Stimulated activated CD8-positive, alpha-beta memory T cell treated with anti-CD3 and anti-CD28 coated beads, Interleukin-4, amount 100 ng/mL, for 4 hours (primary cell): ENCODE measurements at places on chromosomes 4 and X.

GRCh38 chr4:134144337-134144736, 57.3 kb downstream of the PABPC4L start:
- DNase-seq: no peak

- no peak for DNase-seq
Observed at GRCh38 chr4:112514647-112515197, 1.3 kb downstream of the NEUROG2 start.

DNA sequence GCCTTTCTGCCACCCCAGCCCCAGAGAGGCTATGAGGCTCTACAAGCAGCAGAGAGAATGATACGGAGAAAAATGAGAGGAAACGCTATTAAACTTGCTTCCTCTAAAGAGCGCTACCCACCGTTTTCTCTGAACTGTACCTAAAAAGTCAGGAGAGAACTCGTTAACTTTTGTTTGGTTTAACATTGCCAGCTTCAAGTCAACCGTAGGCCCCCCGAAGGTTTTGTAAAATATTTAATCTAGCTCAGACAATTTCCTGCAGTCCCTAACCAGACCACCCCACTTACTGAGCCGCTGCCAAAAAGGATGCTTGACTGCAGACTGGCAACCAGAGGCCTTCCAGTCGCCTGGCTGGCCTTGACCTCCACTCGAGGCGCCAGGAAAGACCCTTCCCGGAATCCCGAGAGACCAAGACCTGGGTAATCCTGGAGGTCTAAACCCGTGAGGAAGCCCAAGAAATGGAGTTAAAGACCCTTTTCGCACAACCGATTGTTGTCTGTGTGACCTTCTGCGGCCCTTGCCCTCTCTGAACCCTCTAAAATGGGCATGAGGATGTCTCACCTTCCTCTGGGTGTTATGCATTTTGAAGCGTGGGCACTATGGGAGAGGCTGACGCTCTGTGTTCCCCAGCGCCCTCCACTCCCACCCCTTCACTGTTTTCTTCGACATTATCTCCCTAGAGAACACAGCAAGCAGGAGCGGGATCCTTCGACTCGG, 86.3 kb downstream of the BCOR start:
- no peak for DNase-seq

- peak; percentile 52 for DNase-seq
Observed at GRCh38 chr4:140149846-140150635, 3.9 kb downstream of the MAML3 start.

DNA sequence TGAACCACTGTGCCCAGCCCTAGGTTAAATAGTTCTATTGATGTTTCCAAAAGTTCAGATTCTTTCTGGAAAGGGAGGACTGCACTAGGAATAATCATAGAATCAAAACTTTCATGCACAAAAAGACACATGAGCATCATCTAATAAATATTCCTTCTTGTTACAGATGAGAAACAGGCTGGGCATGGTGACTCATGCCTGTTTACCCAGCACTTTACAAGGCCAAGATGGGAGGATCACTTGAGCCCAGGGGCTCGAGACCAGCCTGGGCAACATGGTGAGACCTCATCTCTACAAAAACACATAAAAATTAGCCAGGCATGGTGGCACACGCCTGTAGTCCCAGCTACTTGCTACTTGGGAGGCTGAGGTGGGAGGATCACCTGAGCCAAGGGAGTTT, 27.7 kb downstream of the LARP7 start:
- no peak for DNase-seq

DNA sequence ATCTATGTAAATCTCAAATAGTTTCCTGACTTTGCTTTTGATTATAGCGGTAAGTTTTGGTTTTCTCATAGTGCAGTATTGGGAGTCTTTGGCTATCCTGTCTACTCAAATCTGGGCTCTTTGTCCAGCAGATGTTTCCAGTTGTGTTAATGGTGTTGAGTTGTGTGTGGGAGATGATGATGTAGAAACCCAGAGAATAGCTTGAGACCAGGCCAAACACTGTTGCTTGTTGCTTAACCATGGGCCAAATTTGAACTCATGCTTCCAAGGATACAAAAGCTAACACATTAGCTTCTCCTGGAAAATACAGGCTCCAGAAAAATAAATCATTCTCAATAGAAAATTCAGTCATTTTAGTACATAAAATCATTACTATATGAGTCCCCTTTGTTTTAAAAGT, 82.6 kb upstream of the GYPA start:
- no peak for DNase-seq

GRCh38 chr4:105461621-105462382, 12.1 kb downstream of the PPA2 start:
- no peak for DNase-seq

DNA sequence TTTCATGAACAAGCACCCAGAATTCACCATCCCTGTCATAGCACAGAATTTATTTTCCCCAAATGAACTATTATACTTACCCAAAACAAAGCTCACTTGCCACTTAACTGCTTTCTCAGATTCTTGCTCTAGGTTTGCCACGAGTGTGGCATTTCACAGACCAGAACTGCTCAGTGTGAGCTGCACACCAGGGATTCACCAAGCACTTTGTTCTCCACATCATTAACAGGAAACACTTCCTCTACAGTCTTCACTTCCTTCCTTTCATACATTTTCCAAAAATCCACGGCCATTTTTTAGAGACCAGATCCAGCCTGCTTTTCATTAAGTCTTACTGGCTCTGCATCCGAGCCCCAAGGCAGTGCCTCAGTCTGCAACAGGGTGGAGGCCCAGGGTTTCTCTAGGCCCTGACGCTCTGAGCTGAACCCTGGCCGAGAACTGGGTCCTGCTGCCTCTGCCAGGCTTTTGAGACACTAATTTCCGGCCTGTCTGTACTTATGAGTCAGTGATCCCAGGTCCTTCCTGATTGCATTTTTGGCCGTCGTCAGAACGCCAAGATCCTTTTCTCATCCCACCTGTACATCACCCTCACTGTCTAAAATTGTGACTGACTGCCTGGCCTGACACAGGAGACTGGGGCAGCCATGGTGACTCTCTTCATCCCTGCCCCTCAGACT, 67.6 kb upstream of the MTNR1A start:
- no peak for DNase-seq

GRCh38 chrX:11461201-11462001, 168.2 kb downstream of the AMELX start:
- no peak for DNase-seq

DNA sequence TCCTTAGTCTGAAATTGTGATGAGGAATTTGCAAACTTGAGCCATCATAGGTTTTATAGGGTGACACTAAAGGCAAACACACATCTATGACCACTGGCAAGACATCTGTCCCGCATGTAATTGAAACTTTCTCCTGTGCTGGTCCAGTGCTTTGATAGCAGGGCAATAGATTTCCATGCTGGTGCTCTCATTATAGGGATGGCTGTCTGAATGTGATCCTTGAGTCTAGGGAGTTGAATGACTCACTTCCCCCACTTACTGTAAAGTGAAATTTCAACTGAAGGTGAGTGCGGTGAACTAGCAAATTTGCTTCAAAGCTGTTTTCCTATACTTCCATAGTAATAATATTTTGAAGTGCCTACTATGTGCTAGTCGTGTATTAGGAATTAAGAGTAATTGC, 1630.0 kb downstream of the STIM2 start:
- no peak for DNase-seq

GRCh38 chr4:34771632-34772031, 1472.7 kb downstream of the ARAP2 start:
- DNase-seq: no peak

- DNase-seq: no peak
Observed at GRCh38 chr4:25103418-25103817, 56.8 kb downstream of the SEPSECS start.
